ENCODE measurements at places on chromosomes 7 and 10.

GRCh38 chr10:97780841-97781617 lies 9.2 kb upstream of the SFRP5 start:
- DNase-seq: no peak

- no peak for DNase-seq
These were observed 87.1 kb downstream of the FZD1 start for GRCh38 chr7:91351374-91351773.

DNA sequence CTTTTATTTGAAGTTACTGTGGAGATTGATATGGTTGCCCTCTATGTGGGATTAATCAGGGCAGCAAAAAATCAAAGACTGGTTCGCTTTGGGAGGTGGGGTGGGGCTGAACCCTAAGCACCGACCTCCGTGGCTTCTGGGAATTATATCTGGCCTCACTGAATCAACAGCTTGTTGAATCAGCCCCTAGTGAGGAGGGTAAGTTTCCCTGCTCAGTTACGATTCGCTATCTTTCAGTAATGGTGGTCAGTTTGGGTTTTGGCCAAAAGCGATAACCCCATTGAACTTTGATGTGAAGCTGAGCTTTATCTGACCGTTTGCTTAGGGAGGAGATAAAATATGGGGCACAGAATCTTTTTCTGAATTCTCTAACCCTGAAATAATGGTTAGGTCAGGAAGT lies 16.6 kb upstream of the ARPC1A start:
- DNase-seq: no peak

DNA sequence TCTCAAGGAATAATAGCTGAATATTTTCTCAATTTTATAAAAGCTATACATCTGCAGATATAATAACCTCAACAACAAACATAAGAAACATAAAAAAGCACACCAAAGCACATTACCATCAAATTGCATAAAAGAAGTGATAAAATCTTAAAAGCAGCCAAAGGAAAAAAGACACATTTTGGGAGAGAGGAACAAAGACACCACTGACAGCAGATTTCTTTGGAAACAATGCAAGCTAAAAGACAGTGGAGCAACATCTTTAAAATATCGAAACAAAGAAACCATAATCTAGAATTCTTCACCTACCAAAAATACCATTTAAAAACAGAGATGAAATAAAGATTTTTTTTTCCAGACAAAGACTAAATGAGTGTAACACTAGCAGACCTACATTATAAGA lies 55.7 kb upstream of the TEX47 start:
- DNase-seq: no peak

All from AG09319 (cell line).